Left ventricle myocardium superior (tissue), 1 donor: ENCODE measurements at places on chromosomes 2 and 18. TPM values are rescaled to one million over a fixed set of nuclear protein-coding genes. Genes with fewer than 3 reads are reported as not detected.

DSG2 gene
- 49.6 TPM for total RNA-seq

IL36G gene
- total RNA-seq: not detected

KCNS3 gene
- total RNA-seq: 4.9 TPM

NEU2 gene
- total RNA-seq: not detected

GULP1 gene
- 4.6 TPM for total RNA-seq

DNA sequence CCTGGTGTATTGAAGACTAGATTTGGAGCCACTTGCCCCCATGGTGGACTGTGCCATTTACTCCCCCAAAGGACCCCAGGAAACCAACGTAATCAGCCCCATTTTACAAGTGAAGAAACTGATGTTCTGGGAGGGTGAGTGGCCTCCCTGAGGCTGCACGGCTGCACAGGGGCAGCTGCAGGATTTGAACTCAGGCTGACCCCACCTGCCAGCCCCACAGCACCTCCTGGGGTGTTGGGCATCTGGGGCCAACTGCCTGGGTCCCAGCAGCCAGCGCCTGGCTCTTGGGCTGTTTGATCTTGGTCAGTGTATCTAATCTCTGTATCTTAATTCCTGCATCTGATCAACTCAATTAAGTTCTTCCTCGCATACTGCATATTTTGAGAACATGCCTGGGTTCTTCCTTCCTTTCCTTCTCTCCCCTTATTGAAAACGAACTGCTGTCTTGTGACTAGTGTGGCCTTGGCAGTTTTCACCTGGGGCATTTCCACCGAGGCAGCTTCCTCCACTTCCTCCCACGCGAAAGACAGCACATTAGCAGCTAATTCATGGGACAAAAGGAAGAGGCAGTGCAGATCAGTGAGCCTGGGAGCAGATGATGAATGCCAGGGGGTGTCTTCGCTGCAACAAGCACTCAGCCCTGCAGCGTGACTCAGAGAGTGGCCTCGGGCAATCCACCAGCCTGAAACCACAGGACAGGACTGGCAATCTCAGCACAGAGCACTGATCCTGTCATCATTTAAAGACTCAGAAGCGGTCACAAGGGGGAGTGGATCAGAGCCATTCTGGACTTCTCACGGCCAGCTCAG, 184.1 kb upstream of the RAB12 start:
- no peak for DNase-seq

- DNase-seq: no peak
Measured at GRCh38 chr2:191176305-191176704, 25.5 kb upstream of the STAT4 start.

DNA sequence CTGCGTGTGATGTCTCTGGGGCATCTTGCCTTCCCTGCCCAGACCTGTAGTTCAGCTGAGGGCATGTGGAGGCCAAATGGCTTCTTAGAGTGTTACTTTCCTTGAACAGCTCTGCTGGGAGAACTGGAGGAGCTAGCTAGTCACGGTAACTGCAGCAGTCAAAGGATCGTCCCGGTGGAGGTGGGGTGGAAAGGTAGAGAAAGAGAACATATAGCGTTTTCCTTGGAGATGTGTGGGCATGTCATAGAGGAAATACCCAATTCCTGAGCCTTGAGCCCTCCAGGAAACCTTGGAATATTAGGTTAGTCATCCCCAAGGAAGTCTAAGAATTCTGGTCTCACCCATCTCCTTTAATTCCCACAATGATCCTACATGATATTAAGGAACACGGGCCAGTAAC, 33.5 kb upstream of the IL37 start:
- no peak for DNase-seq

GRCh38 chr18:49921318-49921985, 108.1 kb upstream of the ACAA2 start:
- no peak for DNase-seq

DNA sequence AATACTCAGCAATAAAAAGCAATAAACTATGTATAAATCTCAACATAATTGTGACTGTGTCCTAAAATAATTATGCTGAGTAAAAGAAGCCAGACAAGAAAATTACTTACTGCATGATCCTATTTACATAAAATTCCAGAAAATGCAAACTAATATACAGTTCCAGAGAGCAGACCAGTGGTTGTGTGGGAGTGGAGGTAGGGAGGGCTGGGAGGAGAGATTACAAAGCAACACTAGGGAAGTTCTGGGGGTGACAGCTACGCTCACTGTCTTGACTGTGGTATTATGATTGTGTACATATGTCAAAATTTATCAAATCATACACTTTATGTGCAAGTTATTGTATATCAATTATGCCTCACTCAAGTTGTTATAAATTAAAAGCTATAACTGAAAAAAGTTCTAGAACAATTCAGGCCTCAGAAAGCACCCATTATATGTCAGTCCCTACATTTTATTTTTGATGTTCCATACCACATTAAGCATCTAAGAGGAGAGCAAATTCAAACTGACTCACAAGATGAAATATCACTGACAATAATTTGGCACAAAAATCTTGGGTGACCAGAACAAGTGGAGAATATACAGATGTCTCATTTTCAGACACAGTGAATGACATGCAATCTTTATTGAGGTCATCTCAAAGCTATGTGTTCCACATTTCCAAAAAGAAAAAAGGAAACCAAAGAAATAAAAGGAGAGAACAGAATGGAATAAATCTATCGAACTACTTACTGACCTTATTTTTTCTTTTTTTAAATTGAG, 85.1 kb downstream of the ANTXR1 start:
- DNase-seq: no peak

- no peak for DNase-seq
Measured at GRCh38 chr2:122081751-122082150, 326.3 kb downstream of the TSN start.

GRCh38 chr2:64369706-64370105, 84.3 kb upstream of the LGALSL start:
- no peak for DNase-seq

DNA sequence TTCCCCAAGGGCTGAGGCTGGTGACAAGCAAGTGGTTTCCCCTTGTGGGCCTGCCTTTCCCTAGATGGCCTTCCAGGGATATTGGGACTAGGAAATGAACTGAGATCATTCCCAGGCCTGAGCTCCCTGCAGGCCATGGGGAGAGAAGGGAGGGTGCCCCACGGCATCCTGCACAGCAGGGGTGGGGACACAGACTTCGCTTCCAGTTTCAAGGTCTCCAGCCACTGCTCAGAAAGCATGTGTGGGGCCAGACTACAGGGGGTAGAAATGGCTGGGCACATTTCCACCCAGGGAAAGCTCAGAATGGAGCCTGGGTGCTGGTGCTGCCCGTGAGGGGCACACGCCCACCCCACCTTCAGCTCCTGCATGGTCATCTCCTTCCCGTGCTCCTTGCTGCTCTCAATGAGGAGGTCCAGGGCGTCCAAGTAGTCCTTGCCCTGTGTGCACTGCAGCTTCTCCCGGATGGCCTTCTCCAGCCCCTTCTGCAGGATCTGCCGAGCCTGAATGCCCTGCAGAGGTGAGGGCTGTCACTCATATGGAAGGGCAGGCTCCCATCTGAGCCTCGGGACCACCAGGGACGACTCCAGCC, 13.2 kb downstream of the CYP26B1 start:
- no peak for DNase-seq

- DNase-seq: no peak
Measured at GRCh38 chr2:205058409-205058808, 513.1 kb downstream of the PARD3B start.

DNA sequence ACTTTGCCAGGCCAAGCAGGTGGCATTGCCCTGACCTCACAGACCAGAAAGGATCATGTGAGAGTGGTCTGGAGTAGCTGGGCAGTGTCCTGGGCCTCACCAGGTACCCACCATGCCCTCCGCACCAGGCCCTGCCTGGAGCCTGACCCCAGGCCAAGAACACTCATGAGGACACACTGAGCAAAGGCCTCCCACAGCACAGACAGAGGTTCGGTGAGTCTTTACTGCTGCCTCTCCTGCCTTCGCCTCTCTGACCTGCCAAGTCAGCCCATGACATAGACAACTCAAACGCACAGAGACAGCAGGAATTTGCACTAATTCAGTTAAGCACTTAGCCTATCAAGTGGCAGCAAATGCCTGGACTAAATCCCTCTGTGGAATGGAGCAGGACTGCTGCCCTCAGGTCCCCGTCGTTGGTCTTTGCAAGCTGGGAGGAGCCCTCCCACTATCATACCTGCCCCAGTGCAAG, 62.5 kb downstream of the RHOB start:
- no peak for DNase-seq
